ENCODE measurements at places on chromosomes 7 and 10. TPM values are rescaled to one million over a fixed set of nuclear protein-coding genes. Genes with fewer than 3 reads are reported as not detected.

DNA sequence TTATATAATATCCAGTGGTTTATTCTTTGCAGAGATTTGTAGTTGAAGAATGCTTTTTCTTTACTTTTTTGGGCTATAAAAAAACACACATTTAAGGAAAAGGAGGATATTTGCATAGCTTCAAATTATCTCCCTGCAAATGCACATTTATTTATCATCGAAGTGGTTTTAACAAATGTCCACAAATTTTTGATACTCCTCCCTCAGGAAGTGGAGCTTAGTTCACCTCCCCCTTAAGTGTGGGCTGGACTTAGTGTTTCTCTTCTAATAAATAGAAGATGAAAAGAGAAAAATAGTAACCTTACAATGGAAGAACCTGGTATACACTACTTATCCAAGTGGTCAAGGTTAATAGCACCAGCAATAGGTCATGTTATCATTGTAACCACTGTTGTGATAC is 537.6 kb downstream of the ARL4A start:
- H3K4me3 ChIP-seq: no peak overlapping the region
- H3K27ac ChIP-seq: no peak overlapping the region
- DNase-seq: no peak
- H3K4me1 ChIP-seq: no peaks in the 10 kb centered on the region
- no peaks in the 10 kb centered on the region for H3K36me3 ChIP-seq

DNA sequence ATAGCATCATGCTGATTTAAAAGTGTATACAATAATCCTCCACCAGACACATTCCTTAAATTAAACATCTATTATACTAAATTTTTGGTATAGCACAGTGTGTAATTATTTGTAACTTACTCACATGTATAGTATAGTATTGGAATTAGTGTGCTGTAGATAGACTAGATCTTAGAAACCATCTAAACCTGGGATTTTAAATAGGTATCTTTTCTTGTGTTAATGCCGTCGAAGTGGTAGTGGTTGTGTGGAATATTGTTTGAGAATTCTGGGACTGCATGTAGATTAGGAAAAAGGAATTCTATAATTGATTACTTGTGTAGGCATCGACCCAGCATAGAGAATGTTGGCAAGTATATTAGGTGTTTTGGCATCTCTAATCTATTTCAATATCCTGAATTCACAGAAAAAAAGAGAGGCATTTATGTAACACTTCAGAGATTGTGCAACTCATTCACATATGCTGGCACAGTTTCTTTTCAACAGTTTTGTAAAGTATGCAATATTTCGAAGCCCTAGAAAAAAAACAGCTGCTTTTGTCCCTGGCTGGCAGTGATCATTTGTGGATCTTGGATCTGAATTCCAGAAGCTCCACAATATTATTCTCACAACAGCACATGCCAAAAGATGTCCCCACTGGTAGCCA is 145.5 kb upstream of the AGR3 start:
- H3K4me1 ChIP-seq: no peaks in the 10 kb centered on the region
- no peaks in the 10 kb centered on the region for H3K27me3 ChIP-seq
- H3K27ac ChIP-seq: no peak overlapping the region
- H3K4me3 ChIP-seq: no peak overlapping the region
- no peak for DNase-seq

DNA sequence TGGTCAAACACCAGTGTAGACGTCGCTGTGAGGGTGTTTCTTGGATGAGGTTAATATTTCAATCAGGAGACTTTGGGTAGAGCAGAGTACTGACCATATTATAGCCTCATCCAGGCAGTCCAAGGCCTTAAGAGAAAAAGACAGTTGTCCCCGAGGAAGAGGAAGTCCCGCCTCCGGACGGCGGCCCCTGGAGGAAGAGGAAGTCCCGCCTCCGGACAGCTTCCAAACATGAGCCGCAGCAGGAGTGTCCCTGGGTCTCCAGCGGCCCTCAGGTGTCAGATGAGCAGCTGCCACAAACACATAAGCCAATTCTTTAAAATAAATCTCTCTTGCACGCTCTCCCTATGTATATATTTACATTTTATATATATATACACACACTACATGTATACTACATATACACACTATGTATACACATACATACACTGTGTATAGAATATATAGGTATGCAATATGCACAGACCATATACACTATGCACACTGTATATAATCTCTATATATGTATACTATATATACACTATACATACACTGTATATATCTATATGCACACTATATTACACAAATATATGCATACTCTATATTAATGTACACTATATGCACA is 37.5 kb downstream of the PWWP2B start:
- H3K36me3 ChIP-seq: no peaks in the 10 kb centered on the region
- no peaks in the 10 kb centered on the region for H3K27me3 ChIP-seq
- no peak overlapping the region for H3K4me3 ChIP-seq
- H3K4me1 ChIP-seq: peaks cover 8% of the 10 kb centered on the region
- DNase-seq: no peak
- no peak overlapping the region for H3K27ac ChIP-seq

- no peaks in the 10 kb centered on the region for H3K36me3 ChIP-seq
- H3K4me3 ChIP-seq: no peak overlapping the region
- no peaks in the 10 kb centered on the region for H3K27me3 ChIP-seq
- DNase-seq: no peak
- H3K27ac ChIP-seq: no peak overlapping the region
- H3K4me1 ChIP-seq: no peaks in the 10 kb centered on the region
Measured at GRCh38 chr7:149310113-149310836, 48.3 kb downstream of the ZNF783 start.

The PROSER2 gene
- 16.2 TPM for total RNA-seq

The ATXN7L1 gene
- total RNA-seq: 5.8 TPM

The CDHR1 gene
- 0.18 TPM for total RNA-seq

- no peaks in the 10 kb centered on the region for H3K36me3 ChIP-seq
- no peak overlapping the region for H3K27ac ChIP-seq
- no peak for DNase-seq
- H3K4me1 ChIP-seq: peaks cover 56% of the 10 kb centered on the region
Measured at GRCh38 chr10:72312865-72313391, 39.2 kb downstream of the DDIT4 start.

The ATP5MK gene
- total RNA-seq: 26.4 TPM

The PLCE1 gene
- 25.5 TPM for total RNA-seq

GRCh38 chr10:16440396-16441133 is 3.8 kb downstream of the PTER start:
- peak overlapping the region; percentile 75 for H3K27ac ChIP-seq
- no peaks in the 10 kb centered on the region for H3K27me3 ChIP-seq
- H3K36me3 ChIP-seq: peaks cover 16% of the 10 kb centered on the region

GRCh38 chr10:116775488-116776400 is 33.4 kb upstream of the HSPA12A start:
- H3K36me3 ChIP-seq: no peaks in the 10 kb centered on the region
- H3K4me3 ChIP-seq: no peak overlapping the region
- no peaks in the 10 kb centered on the region for H3K4me1 ChIP-seq
- DNase-seq: no peak
- no peak overlapping the region for H3K27ac ChIP-seq

The VWC2 gene
- total RNA-seq: 0.18 TPM

DNA sequence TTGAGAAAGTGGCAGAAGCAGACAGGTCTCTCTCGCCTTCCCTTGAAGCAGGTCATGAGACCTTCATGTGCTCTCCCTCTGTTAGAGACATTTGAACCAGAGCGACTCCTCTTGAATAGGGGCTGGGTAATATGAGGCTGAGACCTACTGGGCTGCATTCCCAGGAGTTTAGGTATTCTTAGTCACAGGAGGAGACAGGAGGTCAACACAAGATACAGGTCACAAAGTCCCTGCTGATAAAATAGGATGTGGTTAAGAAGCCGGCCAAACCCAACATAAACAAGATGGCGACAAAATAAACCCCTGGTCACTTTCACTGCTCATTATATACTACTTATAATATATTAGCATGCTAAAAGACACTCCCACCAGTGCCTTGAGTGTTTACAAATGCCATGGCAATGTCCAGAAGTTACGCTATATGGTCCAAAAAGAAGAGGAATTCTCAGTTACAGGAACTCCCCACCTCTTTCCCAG is 43.5 kb upstream of the MSRB2 start:
- no peak for DNase-seq
- no peaks in the 10 kb centered on the region for H3K27me3 ChIP-seq
- H3K4me1 ChIP-seq: no peaks in the 10 kb centered on the region
- no peaks in the 10 kb centered on the region for H3K36me3 ChIP-seq
- H3K27ac ChIP-seq: no peak overlapping the region
- H3K4me3 ChIP-seq: no peak overlapping the region

- no peaks in the 10 kb centered on the region for H3K27me3 ChIP-seq
- DNase-seq: no peak
- H3K4me3 ChIP-seq: no peak overlapping the region
- peaks cover 5% of the 10 kb centered on the region for H3K4me1 ChIP-seq
- H3K27ac ChIP-seq: no peak overlapping the region
Measured at GRCh38 chr7:10101351-10101750, 872.3 kb upstream of the PHF14 start.

GRCh38 chr7:101588131-101588935 is 40.8 kb downstream of the MYL10 start:
- H3K36me3 ChIP-seq: no peaks in the 10 kb centered on the region
- no peak overlapping the region for H3K4me3 ChIP-seq
- no peak overlapping the region for H3K27ac ChIP-seq
- H3K4me1 ChIP-seq: no peaks in the 10 kb centered on the region
- no peak for DNase-seq

The CALHM1 gene
- total RNA-seq: not detected

DNA sequence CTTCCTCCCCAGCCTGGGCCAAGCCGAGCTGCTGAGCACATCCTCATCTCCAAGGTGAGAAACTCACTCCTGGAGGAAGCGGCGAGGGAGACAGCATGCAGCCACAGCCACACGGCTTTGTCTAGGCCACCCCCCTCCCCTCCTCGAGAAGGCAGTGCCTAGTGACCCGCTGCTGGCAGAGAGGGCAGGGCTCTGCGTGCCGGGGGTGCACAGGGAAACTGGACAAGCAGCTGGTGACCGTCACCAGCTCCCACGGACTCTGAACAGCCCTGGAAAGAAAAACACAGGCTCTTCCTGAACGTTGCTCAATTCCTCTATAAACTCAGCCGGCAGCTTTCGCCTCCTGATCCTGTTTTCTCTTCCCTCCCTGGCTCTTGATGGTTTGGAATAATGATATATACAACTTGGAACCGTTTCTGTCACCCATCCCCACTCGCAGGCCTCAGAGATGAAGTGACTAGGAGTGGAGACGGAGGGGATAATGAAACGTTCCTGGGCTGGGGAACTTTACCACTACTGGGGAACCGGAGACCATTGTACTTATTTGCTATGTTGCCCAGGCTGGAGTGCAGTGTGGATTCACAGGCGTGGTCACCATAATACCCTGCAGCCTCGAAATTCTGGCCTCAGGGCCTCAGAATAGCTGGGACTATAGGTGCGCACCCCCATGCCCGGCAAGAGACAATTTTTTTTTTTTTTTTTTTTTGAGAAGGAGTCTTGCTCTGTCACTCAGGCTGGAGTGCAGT is 19.3 kb downstream of the PAPOLB start:
- peak overlapping the region; percentile 41 for H3K27ac ChIP-seq
- H3K27me3 ChIP-seq: no peaks in the 10 kb centered on the region
- DNase-seq: no peak
- no peaks in the 10 kb centered on the region for H3K4me1 ChIP-seq

DNA sequence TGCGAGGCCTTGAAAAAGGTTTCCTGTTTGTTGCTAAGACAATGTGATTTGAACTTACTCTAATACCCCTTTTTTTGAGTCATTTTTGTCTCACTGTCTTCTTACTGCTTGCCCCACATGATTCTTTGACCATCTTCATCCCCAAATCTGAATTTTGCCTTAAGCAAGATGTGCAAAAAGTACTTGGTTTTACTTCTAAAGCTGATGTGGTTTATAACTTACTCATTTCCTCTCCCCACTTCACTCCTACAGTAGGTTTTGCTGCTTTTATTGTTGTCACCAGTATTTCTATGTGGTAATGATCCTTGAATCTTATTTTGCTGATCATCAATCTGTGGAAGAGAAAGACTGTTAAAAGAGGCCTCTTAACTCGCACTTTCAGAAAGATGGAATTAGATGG is 396.4 kb downstream of the SDK1 start:
- H3K4me1 ChIP-seq: no peaks in the 10 kb centered on the region
- DNase-seq: no peak
- no peak overlapping the region for H3K27ac ChIP-seq
- no peaks in the 10 kb centered on the region for H3K27me3 ChIP-seq
- H3K36me3 ChIP-seq: no peaks in the 10 kb centered on the region
- no peak overlapping the region for H3K4me3 ChIP-seq

DNA sequence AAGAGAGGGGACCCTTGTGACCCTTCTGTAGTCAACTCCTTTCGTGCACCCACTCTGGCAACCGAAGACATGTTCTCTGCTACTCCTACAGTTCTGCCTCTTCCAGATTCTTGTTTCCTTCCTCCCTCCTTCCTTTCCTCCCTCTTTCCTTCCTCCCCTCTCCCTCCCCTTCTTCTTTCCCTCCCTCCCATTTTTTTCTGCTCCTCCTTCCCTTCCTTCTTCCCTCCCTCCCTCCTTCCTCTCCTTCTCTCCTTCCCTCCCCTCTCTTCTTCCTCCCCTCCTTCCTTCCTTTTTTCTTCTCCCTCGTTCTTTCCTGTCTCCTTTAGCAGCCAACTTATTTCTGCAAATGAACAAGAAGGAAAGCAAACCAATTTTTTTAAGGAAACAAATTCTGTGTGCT is 111.5 kb downstream of the NPTX2 start:
- no peaks in the 10 kb centered on the region for H3K36me3 ChIP-seq
- H3K27me3 ChIP-seq: peaks cover 18% of the 10 kb centered on the region

The CCDC172 gene
- not detected for total RNA-seq

The GIMAP7 gene
- 3.2 TPM for total RNA-seq

GRCh38 chr10:29114141-29114540 is 174.7 kb upstream of the LYZL1 start:
- no peaks in the 10 kb centered on the region for H3K4me1 ChIP-seq
- H3K36me3 ChIP-seq: no peaks in the 10 kb centered on the region
- no peak overlapping the region for H3K4me3 ChIP-seq
- no peaks in the 10 kb centered on the region for H3K27me3 ChIP-seq
- H3K27ac ChIP-seq: no peak overlapping the region
- no peak for DNase-seq

The UTF1 gene
- total RNA-seq: not detected

DNA sequence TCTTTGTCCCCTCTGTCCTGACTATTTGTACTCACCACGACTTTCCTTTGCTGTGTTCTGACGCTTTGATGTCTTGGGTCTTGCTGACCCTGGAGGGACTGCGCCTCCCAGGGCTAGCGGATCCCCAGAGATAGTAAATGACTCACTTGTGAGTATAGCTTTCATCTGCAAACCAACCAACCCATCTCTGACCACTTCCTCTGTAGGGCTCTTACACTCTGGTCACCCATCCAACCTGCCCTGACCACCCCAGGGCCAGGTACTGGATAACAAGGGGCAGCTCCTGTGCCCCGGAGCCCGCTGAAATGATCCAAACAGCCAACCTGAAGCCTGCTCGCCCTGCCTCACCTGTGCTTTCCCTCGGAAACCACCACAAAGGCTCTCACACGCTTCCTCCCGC is 125.2 kb upstream of the CARD11 start:
- no peaks in the 10 kb centered on the region for H3K36me3 ChIP-seq
- H3K27ac ChIP-seq: no peak overlapping the region
- DNase-seq: no peak
- no peak overlapping the region for H3K4me3 ChIP-seq
- peaks cover 26% of the 10 kb centered on the region for H3K27me3 ChIP-seq
